ENCODE measurements at places on chromosomes 7 and 10.
A peak's percentile ranks its signal among the peaks of the same experiment; 100 is the strongest.

DNA sequence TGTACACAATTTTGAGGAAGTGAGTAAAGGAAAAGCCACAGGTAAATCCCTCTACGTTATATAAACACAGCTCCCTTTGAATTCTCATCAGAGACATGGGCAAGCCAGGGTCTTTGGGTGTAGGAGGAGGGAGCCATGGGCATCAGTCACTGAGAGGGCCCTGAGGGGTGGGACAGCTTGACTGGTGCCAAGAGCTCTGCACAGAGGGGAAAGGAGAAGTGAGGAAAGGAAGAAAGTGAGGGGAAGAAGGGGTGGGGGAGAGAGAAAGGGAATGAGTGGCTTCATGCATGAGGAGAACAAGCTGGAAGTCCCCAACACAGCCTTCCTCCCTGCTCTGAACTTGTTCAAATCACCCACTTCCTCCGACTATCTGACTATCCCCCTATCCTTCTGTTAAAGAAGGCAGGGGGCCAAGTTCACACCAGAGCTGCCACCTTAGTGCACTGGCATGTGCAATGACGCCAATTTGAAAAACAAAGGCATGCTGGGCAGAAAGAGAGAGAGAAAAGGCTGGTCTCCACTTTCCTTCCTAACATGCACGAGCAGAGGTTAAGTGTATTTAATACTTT lies 16.4 kb upstream of the RNF148 start:
- H3K27me3 ChIP-seq = no peaks in the 10 kb centered on the region
- H3K4me1 ChIP-seq = no peaks in the 10 kb centered on the region
- no peak for DNase-seq
- H3K36me3 ChIP-seq = no peaks in the 10 kb centered on the region

GRCh38 chr7:3957472-3958108 lies 656.5 kb downstream of the SDK1 start:
- H3K4me3 ChIP-seq = no peak overlapping the region
- no peaks in the 10 kb centered on the region for H3K36me3 ChIP-seq
- no peaks in the 10 kb centered on the region for H3K27me3 ChIP-seq
- H3K27ac ChIP-seq = no peak overlapping the region
- no peaks in the 10 kb centered on the region for H3K4me1 ChIP-seq
- no peak for DNase-seq

- H3K27me3 ChIP-seq = no peaks in the 10 kb centered on the region
- peak; percentile 61 for DNase-seq
- no peaks in the 10 kb centered on the region for H3K36me3 ChIP-seq
- peaks cover under 1% of the 10 kb centered on the region for H3K4me1 ChIP-seq
- peak overlapping the region; percentile 98 for H3K27ac ChIP-seq
- H3K4me3 ChIP-seq = peak overlapping the region; percentile 37
Measured at GRCh38 chr7:30285067-30285535, 704 bp downstream of the ZNRF2 start.

DNA sequence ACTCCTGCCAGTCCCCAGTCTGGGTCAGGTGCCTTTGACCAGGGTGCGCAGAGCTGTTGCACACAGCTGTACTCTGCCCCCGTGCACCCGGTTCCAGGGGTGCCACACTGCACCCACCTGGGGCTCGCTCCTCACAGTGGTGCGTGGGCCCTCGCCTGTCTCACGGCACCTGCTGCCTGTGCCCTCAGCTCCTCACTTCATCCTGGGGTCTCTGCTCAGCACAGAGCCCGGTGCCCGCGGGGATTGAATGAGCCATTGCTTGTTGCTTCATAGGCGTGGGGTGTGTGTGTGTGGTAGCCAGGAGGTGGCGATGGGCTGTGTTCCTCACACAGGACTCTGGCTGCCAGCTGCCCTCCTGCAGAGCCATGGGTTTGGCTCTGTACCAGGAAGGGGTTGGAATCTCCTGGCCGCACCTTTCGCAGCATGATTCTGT lies 18.5 kb downstream of the EIF3B start:
- no peaks in the 10 kb centered on the region for H3K4me1 ChIP-seq
- no peak overlapping the region for H3K27ac ChIP-seq
- H3K36me3 ChIP-seq = peaks cover 67% of the 10 kb centered on the region
- no peak overlapping the region for H3K4me3 ChIP-seq

- peaks cover 7% of the 10 kb centered on the region for H3K4me1 ChIP-seq
- no peak for DNase-seq
- H3K36me3 ChIP-seq = no peaks in the 10 kb centered on the region
- no peak overlapping the region for H3K4me3 ChIP-seq
Measured at GRCh38 chr7:140084142-140084655, 21.4 kb upstream of the PARP12 start.

GRCh38 chr7:151115836-151116418 lies 29.7 kb downstream of the AGAP3 start:
- peak; percentile 64 for DNase-seq
- no peak overlapping the region for H3K4me3 ChIP-seq
- no peaks in the 10 kb centered on the region for H3K36me3 ChIP-seq
- H3K27me3 ChIP-seq = no peaks in the 10 kb centered on the region

DNA sequence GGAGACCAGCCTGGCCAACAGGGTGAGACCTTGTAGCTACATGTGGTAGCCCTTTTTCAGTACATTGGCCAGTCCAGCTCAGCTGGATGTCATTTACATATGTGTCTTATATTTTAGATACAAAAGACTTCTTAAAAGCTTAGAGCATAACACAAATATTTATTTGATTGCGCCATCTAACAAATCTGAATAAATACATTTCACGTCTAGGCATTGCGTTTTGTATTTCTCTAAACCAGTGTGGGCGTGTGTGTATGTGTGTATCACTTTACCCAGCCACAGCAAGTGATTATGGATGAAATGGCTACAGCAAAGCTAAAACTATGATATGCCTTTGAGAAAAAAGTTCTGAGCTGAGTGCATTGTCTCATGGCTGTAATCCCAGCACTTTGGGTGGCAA lies 14.0 kb downstream of the RABGEF1 start:
- no peak overlapping the region for H3K4me3 ChIP-seq
- no peak overlapping the region for H3K27ac ChIP-seq
- peaks cover 5% of the 10 kb centered on the region for H3K4me1 ChIP-seq
- H3K36me3 ChIP-seq = no peaks in the 10 kb centered on the region
- no peak for DNase-seq
- no peaks in the 10 kb centered on the region for H3K27me3 ChIP-seq

- no peak overlapping the region for H3K4me3 ChIP-seq
- H3K27ac ChIP-seq = no peak overlapping the region
- DNase-seq = no peak
- no peaks in the 10 kb centered on the region for H3K36me3 ChIP-seq
Measured at GRCh38 chr10:22017283-22018020, 13.9 kb upstream of the DNAJC1 start.

DNA sequence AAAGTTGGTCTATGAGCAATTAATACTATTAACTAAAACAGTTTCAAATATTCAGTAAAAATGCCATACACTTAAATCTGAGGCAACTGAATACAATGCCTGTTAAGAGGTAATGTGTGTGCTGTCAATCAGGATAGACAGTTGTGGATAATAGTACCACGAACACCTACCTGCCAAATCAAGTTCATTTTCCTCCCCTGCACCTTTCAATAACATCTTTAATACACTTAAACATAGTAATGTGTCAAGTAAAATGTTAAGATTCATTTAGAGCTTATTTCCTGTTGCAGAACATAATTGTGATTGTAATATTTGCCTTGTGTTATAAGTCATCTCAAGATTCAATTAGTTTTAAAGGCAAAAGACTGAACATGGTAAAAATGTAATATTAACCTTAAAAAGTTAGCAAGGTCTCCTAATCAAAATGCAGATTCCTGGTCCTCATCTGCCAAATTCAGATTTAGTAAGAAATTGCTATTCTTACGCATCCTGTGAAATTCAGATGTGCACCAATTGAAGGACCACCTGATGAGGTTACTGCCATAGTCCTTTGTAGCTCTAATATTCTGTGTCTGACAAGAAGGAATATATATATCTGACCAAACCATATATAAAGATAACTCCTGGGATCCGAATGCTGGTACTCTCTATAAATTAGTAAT lies 37.1 kb downstream of the COL1A2 start:
- peaks cover 3% of the 10 kb centered on the region for H3K27me3 ChIP-seq
- no peak overlapping the region for H3K27ac ChIP-seq
- H3K4me3 ChIP-seq = no peak overlapping the region
- H3K4me1 ChIP-seq = no peaks in the 10 kb centered on the region

DNA sequence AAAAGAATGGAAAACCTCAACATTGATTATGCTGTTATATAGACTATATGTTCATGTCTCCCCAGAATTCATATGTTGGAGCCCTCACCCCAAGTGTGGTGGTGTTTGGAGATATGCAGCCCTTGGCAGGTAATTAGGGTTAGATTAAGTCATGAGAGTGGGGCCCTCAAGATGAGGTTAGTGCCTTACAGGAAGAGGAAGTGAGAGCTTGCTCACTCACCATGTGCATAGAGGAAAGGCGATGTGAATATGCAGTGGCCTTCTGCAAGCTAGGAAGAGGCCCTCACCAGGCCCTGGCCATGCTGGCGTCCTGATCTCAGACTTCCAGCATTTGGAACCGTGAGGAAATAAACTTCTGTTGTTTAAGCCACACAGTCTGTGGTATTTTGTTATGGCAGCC lies 14.8 kb downstream of the ZNF33A start:
- no peaks in the 10 kb centered on the region for H3K4me1 ChIP-seq
- no peak for DNase-seq
- H3K4me3 ChIP-seq = no peak overlapping the region
- peaks cover 41% of the 10 kb centered on the region for H3K36me3 ChIP-seq
- H3K27ac ChIP-seq = no peak overlapping the region
- no peaks in the 10 kb centered on the region for H3K27me3 ChIP-seq

GRCh38 chr7:134014935-134015334 lies 112.2 kb upstream of the LRGUK start:
- no peak for DNase-seq
- no peaks in the 10 kb centered on the region for H3K27me3 ChIP-seq
- no peak overlapping the region for H3K4me3 ChIP-seq
- no peaks in the 10 kb centered on the region for H3K36me3 ChIP-seq

GRCh38 chr7:50497968-50498367 lies 47.8 kb upstream of the FIGNL1 start:
- H3K4me3 ChIP-seq = no peak overlapping the region
- no peaks in the 10 kb centered on the region for H3K36me3 ChIP-seq
- H3K27ac ChIP-seq = no peak overlapping the region
- no peaks in the 10 kb centered on the region for H3K27me3 ChIP-seq

GRCh38 chr7:155213955-155214740 lies 83.5 kb upstream of the INSIG1 start:
- H3K27ac ChIP-seq = peak overlapping the region; percentile 79
- H3K4me1 ChIP-seq = no peaks in the 10 kb centered on the region
- DNase-seq = peak; percentile 78
- H3K36me3 ChIP-seq = no peaks in the 10 kb centered on the region

DNA sequence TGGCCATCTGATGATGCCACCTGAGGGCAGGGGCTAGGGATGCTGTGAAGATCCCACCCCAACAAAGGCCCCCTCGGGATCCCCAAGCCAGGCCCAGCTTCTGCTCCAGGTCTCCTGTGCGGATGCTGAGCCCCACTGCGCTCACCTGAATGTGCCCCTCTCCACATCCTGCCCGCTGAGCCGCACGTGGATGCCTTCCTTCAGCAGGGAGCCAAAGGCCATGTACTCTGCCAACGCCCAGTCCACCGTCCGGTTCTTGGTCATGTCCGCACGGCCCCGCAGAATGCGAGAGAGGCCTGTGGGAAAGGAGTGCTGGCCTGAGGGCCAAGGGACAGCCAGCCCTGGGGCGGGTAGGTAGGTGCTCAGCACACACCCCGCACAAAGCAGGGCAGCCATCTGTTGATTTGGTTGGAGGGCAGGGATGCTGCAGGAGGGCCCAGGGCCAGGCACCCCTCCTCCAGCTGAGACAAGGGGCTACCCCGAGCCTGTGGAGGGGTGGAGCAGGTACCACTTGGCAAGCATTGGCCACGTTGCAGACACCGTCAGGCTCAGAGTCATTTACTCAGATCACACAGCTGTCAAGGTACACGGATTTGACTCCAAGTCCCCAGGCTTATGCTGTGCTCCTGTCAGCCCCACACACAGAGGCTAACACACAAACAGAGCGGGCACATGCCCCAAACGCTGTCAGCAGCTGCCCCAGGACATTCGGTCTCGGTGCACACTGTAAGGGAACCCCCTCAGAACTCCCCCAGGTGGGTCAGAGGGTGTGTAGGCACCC lies 19.2 kb downstream of the OGDHL start:
- H3K36me3 ChIP-seq = no peaks in the 10 kb centered on the region
- H3K4me1 ChIP-seq = no peaks in the 10 kb centered on the region
- no peak overlapping the region for H3K4me3 ChIP-seq
- DNase-seq = peak; percentile 60

- H3K36me3 ChIP-seq = no peaks in the 10 kb centered on the region
- DNase-seq = no peak
- H3K4me3 ChIP-seq = no peak overlapping the region
- H3K27ac ChIP-seq = no peak overlapping the region
Measured at GRCh38 chr10:131983780-131984179, 2.1 kb upstream of the BNIP3 start.

- no peaks in the 10 kb centered on the region for H3K36me3 ChIP-seq
- no peak overlapping the region for H3K4me3 ChIP-seq
- no peak for DNase-seq
- H3K4me1 ChIP-seq = no peaks in the 10 kb centered on the region
- H3K27me3 ChIP-seq = no peaks in the 10 kb centered on the region
- no peak overlapping the region for H3K27ac ChIP-seq
Measured at GRCh38 chr10:62740885-62741745, 63.4 kb upstream of the ADO start.

- no peak overlapping the region for H3K4me3 ChIP-seq
- H3K4me1 ChIP-seq = no peaks in the 10 kb centered on the region
- H3K27me3 ChIP-seq = no peaks in the 10 kb centered on the region
- H3K27ac ChIP-seq = no peak overlapping the region
Measured at GRCh38 chr10:52653263-52653909, 119.2 kb downstream of the MBL2 start.

- peak within 1 kb of the TSS; percentile 51 for H3K4me3 ChIP-seq
- no peak within 1 kb of the TSS for H3K27ac ChIP-seq
- no peaks in the 10 kb centered on the region for H3K27me3 ChIP-seq
- H3K36me3 ChIP-seq = no peaks in the 10 kb centered on the region
Measured at GRCh38 chr7:73667344-73668102, at the start of gene VPS37D. VPS37D (plus strand) TSS chr7:73667831; CDS start chr7:73667959, 128 bp downstream.

GRCh38 chr7:17429579-17429978 lies 131.1 kb downstream of the AHR start:
- no peaks in the 10 kb centered on the region for H3K4me1 ChIP-seq
- H3K27ac ChIP-seq = no peak overlapping the region
- no peaks in the 10 kb centered on the region for H3K27me3 ChIP-seq
- no peak overlapping the region for H3K4me3 ChIP-seq
- H3K36me3 ChIP-seq = no peaks in the 10 kb centered on the region
- no peak for DNase-seq

GRCh38 chr10:110212119-110213006 lies 5.0 kb downstream of the MXI1 start:
- DNase-seq = no peak
- peaks cover 32% of the 10 kb centered on the region for H3K4me1 ChIP-seq
- H3K36me3 ChIP-seq = no peaks in the 10 kb centered on the region
- no peak overlapping the region for H3K4me3 ChIP-seq
- H3K27me3 ChIP-seq = no peaks in the 10 kb centered on the region

GRCh38 chr10:47195274-47195885 lies 104.6 kb upstream of the GDF10 start:
- no peak for DNase-seq
- no peaks in the 10 kb centered on the region for H3K36me3 ChIP-seq
- no peaks in the 10 kb centered on the region for H3K27me3 ChIP-seq
- H3K27ac ChIP-seq = no peak overlapping the region
- no peaks in the 10 kb centered on the region for H3K4me1 ChIP-seq

- no peak overlapping the region for H3K4me3 ChIP-seq
- peaks cover 37% of the 10 kb centered on the region for H3K4me1 ChIP-seq
- DNase-seq = no peak
- no peaks in the 10 kb centered on the region for H3K27me3 ChIP-seq
Measured at GRCh38 chr7:5693529-5693928, 87.9 kb downstream of the RNF216 start.

GRCh38 chr10:8013619-8014018 lies 40.9 kb upstream of the GATA3 start:
- no peak overlapping the region for H3K4me3 ChIP-seq
- DNase-seq = no peak
- no peaks in the 10 kb centered on the region for H3K4me1 ChIP-seq
- H3K27ac ChIP-seq = no peak overlapping the region

All from pancreas (tissue), 10 donors.